ENCODE measurements at places on chromosomes 5 and 9. TPM values are rescaled to one million over a fixed set of nuclear protein-coding genes. Genes with fewer than 3 reads are reported as not detected.

GCNT1 gene
- 7.4 TPM for total RNA-seq

HAVCR1 gene
- total RNA-seq = 1.7 TPM

IGFBPL1 gene
- not detected for total RNA-seq

PCDHGA8 gene
- 0.18 TPM for total RNA-seq

SPINK13 gene
- not detected for total RNA-seq

MTX3 gene
- 17.0 TPM for total RNA-seq

TAF1L gene
- total RNA-seq = 0.05 TPM

OR13C2 gene
- total RNA-seq = not detected

ADRB2 gene
- 0.34 TPM for total RNA-seq

PRSS3 gene
- total RNA-seq = 0.77 TPM

NFIB gene
- total RNA-seq = not detected

LECT2 gene
- total RNA-seq = not detected

CER1 gene
- total RNA-seq = not detected

PCDHGC3 gene
- 0.07 TPM for total RNA-seq

SPATA31A3 gene
- total RNA-seq = not detected

GFRA3 gene
- total RNA-seq = not detected

TMEM8B gene
- 1.7 TPM for total RNA-seq

ZDHHC21 gene
- 10.3 TPM for total RNA-seq

ZDHHC12 gene
- total RNA-seq = 68.7 TPM

SELENOP gene
- not detected for total RNA-seq

LRRC70 gene
- 1.3 TPM for total RNA-seq

FBP1 gene
- total RNA-seq = not detected

AP3B1 gene
- total RNA-seq = 44.2 TPM

ANKHD1 gene
- total RNA-seq = 128 TPM

DNAH5 gene
- not detected for total RNA-seq

LIX1 gene
- not detected for total RNA-seq

CCT5 gene
- total RNA-seq = 328 TPM

TMEFF1 gene
- total RNA-seq = 0.27 TPM

FOXD4 gene
- total RNA-seq = 0.23 TPM

MSX2 gene
- not detected for total RNA-seq

PAPPA gene
- not detected for total RNA-seq

PCDHB13 gene
- not detected for total RNA-seq

FOXD4L6 gene
- total RNA-seq = not detected

FOXD4L4 gene
- total RNA-seq = 0.23 TPM

PHAX gene
- total RNA-seq = 34.6 TPM

MAN1B1 gene
- 48.7 TPM for total RNA-seq

TMEM174 gene
- not detected for total RNA-seq

MEF2C gene
- total RNA-seq = 0.25 TPM

SLC4A9 gene
- total RNA-seq = not detected

PKD2L2 gene
- not detected for total RNA-seq

SH3RF2 gene
- total RNA-seq = 0.45 TPM

RAD1 gene
- total RNA-seq = 32.3 TPM

CBY3 gene
- 0.32 TPM for total RNA-seq

SGCD gene
- total RNA-seq = not detected

EFNA5 gene
- total RNA-seq = 0.23 TPM

ORM1 gene
- not detected for total RNA-seq

IL5 gene
- total RNA-seq = 7.7 TPM

CCNO gene
- not detected for total RNA-seq

CDH18 gene
- not detected for total RNA-seq

SHOC1 gene
- total RNA-seq = not detected

GLRA1 gene
- not detected for total RNA-seq

TIMD4 gene
- total RNA-seq = 1.1 TPM

KIF4B gene
- not detected for total RNA-seq

All from T-helper 2 cell treated with Interferon-gamma antibody and Interleukin-4, amounts not matched to agents 100 ng/mL and 5 ng/mL, for 36 hours (primary cell).